Stimulated activated naive B cell treated with anti-CD40 and anti-IgM and Interleukin-4, amounts not matched to agents 10 μg/mL and 1 μg/mL and 100 μg/mL, for 72 hours (primary cell): ENCODE measurements at places on chromosomes 12 and 14.

GRCh38 chr14:30395065-30395464 lies 163.9 kb upstream of the G2E3 start:
- no peak overlapping the region for H3K27ac ChIP-seq
- no peaks in the 10 kb centered on the region for H3K36me3 ChIP-seq
- no peak for DNase-seq
- no peak overlapping the region for H3K4me3 ChIP-seq
- H3K4me1 ChIP-seq = no peaks in the 10 kb centered on the region

DNA sequence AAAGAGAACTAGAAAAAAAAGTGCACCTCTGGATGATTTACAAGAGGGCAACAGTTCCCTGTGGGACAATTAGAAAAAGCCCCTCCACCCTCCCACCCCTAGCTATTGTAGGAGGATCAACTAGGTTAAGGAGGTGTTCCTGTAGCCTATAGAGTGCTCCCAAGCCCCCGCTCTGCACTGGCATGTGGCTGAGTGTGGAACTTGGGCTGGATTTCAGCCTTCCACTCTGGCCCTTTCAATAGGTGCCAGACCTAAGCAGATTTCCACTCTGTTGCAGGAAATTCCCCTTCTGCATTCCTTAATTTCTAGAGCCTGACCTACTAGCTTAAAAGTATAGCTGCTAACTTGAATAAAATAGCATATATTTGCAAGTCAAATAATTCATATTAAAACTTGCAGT lies 2.8 kb downstream of the NFATC4 start:
- no peak for DNase-seq
- H3K27ac ChIP-seq = no peak overlapping the region
- peaks cover 28% of the 10 kb centered on the region for H3K4me1 ChIP-seq
- peaks cover 14% of the 10 kb centered on the region for H3K27me3 ChIP-seq
- no peaks in the 10 kb centered on the region for H3K36me3 ChIP-seq

- no peaks in the 10 kb centered on the region for H3K36me3 ChIP-seq
- H3K4me3 ChIP-seq = no peak overlapping the region
- no peak overlapping the region for H3K27ac ChIP-seq
- H3K27me3 ChIP-seq = peaks cover 2% of the 10 kb centered on the region
- DNase-seq = no peak
Measured at GRCh38 chr12:108914121-108914531, 34.2 kb downstream of the DAO start.

- no peaks in the 10 kb centered on the region for H3K36me3 ChIP-seq
- H3K4me1 ChIP-seq = peaks cover 12% of the 10 kb centered on the region
Measured at GRCh38 chr14:87805315-87805723, 187.7 kb downstream of the GALC start.
